ENCODE measurements at places on chromosomes 2 and 18.

GRCh38 chr2:197707316-197708213, 2.4 kb downstream of the MARS2 start:
- DNase-seq: no peak

GRCh38 chr2:8090748-8091700, 590.8 kb upstream of the ID2 start:
- DNase-seq: peak; percentile 52

DNA sequence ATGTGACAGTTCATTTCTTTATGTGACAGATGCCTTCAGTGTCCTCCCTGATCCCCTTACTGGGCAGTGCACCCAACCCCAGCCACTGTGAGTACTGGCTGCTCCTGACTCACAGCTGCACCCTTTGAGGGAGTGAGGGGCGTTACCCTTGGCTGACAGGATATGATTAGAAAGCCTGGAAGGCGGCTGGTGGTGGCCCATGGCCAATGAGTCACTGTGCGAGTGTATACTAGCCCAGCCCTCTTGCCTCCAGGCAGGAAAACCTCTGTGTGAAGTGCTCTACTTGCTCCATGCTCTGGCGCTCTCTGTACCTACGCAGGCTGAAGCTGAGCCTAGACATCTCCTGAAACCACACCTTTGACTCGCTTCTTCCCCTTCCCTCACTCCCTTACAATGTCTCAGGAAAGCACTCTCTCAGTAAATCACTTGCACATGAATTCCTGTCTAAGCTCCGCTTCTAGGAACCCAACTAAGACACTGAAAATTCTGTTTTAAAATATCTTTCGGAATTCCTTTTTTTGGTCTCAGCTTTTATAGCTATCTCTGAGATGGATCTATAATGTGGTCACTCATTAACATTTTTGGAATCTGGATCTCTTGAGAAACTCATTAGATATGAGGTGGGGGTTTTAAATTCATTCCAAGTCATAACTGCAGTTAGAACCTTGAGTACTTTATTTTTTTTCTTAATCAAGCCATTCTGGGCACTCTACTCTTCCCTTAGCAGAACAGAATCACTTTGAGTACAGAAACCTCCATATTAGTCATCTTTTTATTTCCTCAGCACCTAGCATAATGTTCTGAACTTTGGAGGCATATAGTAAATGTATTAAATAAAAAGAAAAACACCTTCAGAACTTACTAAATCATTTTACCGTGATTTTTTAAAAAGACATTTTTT, 25.3 kb upstream of the STAM2 start:
- DNase-seq: peak; percentile 26

GRCh38 chr18:13521418-13521817, 204.9 kb downstream of the FAM210A start:
- DNase-seq: no peak

- no peak for DNase-seq
Measured at GRCh38 chr2:32227492-32227891, 37.2 kb downstream of the NLRC4 start.

DNA sequence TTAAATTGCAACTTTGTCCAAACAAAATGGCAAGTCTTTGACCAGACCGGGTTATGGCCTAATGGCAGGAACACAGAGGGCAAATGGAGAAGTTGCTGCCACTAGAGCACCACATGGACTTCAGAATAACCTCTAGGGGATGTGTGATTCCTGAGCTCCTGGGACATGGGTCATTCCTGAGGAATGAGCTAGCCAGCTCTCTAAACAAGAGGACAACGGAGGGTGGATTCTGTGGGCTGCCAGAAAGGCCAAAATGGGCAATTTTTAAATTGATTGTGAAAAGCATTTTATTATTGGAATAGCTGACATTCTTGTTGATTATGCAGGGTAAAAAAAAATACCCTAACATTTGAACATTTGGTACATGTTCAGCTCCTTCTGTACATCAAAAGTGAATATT, 109.8 kb upstream of the FZD5 start:
- no peak for DNase-seq

- peak; percentile 88 for DNase-seq
Measured at GRCh38 chr2:239322416-239323086, 78.3 kb downstream of the HDAC4 start.

DNA sequence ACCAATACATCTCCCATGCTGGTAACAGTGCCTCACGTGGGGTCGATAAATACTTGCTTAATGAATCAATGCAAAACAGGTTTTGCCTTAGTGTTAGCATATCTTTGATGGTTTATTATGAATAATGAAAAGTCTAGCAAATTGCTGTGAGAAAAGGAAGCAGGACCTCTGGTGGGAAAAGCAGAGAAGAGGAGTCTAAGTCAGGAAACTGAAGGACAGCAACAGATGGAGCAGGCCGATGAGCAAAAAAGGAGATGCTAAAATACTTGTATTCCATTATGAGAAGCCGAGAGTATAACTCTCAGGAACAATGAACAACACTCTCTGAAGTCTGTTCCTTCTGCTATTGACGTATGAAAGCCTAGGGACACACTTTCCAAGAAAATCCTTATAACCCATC, 555.2 kb upstream of the KLHL29 start:
- DNase-seq: no peak

GRCh38 chr18:49491857-49492693, 5.0 kb upstream of the C18orf32 start:
- peak; percentile 94 for DNase-seq

GRCh38 chr2:135876066-135876711, at the start of gene MCM6:
TSS of gene MCM6 (minus strand) at chr2:135876443. CDS start at chr2:135876365, 78 bp downstream.
- DNase-seq: peak; percentile 100

DNA sequence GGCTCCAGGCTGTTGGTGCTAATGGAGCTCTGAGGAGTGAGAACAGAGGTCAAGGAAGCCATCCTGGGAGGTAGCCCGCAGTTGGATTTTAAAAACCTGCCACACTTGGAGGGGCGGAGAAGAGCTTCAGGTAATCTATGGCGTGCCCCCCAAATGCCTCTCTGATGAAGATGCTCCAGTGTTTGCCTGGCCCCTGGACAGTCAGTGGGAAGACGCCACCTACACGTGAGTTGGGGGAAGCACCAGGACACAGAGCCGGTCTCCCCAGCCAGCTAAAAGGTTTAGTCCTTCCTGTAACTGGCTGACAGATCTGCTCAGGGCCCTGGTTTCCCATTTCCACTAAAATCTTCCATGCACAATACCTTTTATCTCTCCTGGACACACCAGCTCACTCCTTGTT, 225.0 kb downstream of the TTC32 start:
- DNase-seq: no peak

DNA sequence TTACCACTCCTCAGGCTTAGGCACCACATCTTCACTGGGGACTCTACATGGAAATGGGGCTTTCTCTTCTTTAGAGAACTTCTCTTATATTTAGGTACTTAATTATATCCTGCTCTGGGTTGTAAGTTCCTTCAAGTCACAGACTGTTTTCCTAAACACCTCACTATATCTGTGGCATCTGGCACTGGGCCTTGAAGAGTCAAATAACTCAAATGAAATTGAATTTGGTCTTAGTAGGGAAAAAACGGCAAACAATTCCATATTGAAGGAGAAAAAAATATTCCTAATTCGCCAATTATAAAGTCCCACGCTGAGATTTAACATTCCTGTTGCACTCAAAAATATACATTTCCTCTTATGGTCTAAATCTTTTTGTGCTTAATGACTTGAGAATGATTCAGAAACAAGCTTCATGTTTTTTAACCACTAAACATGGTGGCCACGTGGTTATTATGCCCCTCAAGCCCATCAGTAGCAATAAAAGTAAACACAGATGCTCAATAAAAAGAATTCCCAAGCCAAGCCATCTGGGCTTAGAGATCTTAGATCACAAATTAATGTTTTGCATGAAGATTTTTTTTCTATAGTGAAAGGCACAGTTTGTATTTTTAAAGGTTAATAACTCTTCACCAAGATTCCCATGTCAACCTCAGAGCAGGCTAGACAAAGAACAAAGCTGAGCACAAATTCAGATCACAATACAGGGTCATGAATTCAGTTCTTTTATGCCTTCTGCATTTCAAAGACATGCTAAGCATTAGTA, 105.5 kb upstream of the SYT4 start:
- DNase-seq: no peak

DNA sequence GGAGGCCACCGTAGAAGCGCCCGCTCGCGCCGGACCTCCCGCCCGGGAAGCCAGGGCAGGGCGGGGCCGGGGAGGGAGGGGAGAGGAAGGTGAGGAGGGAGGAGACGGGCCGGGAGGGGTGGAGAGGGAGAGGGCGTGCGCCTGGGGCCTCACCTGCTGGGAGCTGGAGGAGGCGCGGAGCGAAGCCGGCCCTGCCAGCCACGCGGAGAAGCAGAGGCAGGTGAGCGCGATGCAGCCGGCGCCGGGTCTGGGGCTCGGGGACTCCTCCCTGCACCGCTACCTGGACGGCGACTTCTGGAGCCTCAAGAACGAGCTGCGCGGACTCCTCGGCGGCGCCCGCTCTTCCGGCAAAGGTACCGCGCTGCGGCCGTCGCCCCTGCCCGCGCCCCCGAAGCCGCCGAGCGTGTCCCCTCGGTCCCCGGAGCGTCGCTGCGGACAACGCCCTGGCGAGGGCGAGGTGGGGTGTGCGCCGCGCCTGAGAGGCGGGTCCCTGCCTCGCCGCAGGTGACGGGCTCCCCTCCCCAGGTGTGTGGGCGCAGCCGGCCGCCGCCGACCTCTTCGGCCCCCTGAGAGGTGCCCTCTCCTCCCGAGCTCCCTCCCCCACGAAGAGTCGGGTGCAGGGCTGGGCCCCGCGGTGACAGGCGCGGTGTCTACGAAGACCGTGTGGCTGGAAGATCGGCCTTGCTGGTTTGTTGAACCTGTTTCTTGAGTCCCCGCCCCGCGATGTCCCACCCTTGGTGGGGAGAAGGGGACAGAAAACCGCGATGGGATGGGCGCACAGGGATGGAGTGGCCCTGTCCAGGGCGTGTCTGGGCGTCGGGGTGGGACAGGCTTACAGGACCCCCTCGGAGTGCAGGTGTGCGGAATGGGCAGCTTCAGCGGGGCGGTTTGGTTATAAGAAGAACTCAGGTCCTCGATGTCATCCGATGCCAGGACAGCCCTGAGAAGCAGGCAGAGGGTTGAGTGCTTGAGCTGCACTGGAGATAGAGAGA, at the start of gene ACOXL:
ACOXL (plus strand) TSS at position 152 of the 992 bp plus-strand sequence. CDS start 35,817 bp downstream, outside the sequence.
- DNase-seq: no peak

- DNase-seq: no peak
Measured at GRCh38 chr18:473802-474201, 26.7 kb downstream of the COLEC12 start.

DNA sequence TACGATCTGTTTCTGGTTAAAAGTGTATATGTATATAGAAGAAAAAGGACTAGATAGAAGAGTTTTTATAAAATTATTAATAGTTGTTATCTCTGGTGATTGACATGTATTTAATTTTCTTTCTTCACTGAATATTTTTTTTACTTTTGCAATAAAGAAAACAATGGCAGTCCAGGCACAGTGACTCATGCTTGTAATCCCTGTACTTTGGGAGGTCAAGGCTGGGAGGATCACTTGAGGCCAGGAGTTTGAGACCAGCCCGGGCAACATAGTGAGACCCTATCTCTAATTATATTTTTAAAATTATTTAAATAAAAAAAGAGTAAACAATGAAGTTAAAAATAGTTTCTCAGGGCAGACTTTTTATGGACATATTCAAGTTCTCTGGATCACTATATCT, 114.7 kb downstream of the FAM117B start:
- no peak for DNase-seq

- DNase-seq: no peak
Measured at GRCh38 chr2:14631406-14632040, 994 bp upstream of the LRATD1 start.

GRCh38 chr2:52072949-52073348, 1041.0 kb upstream of the NRXN1 start:
- no peak for DNase-seq

- DNase-seq: no peak
Measured at GRCh38 chr2:188079196-188079595, 212.5 kb upstream of the GULP1 start.

DNA sequence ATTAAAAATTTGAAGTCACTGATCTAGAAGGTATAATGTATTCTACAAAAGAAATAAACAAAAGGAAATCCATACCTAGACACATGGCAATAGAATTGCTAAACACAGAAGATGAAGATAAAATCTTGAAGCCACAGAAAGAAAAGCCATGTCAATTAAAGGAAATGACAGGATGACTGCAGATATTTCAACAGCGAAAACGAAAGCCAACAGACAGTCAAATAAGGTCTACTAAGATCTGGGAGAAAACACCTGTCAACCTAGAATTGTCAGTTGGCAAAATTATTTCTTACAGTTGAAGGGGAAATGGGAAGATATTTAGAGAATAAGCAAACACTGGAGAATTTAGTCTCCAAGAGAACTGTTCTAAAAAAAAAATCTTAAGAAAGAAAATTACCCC, 39.2 kb downstream of the NETO1 start:
- peak; percentile 19 for DNase-seq

- DNase-seq: no peak
Measured at GRCh38 chr2:76429374-76429773, 718.7 kb upstream of the GCFC2 start.

DNA sequence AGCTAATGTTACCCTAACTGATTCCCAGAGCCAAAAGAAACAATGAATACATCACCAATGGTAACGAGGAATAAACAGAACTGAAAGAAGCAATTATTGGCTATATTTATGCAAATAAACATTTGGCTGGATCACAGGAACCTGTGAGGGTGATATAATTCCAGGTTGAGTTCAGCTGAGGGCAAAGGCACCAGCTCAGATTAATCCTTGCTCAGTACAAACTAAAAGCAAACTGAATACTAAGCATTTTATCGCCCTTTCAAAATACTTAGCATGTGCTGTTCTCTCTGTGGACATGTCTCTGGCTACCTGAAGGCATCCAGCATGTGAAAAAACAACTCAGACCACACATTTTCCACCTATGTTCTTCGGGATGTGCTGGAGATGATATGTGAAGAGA, 791.7 kb downstream of the METTL4 start:
- DNase-seq: no peak
